BJ (cell line): ENCODE measurements at places on chromosomes 4 and X.

DNA sequence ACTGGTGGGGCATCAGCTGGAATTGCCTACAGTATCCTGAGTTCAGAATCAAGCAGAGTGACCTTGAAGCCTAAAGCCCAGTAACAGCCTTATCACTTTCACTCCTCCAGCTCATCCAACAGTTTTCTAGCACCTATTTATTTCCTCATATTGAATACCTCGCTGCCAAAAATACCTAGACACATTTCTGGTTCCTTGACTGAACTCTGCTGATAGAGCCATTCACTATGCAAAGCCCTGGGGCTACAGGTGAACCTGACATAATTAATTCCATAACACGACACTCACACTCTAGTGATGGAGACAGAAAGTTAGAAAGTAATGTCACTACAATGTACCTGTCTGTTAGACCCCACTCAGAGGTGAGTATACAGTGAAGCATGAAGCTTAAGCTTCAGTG lies 149.0 kb upstream of the STX18 start:
- DNase-seq, result no peak

- DNase-seq, result no peak
Measured at GRCh38 chrX:95791876-95792275, 892.8 kb upstream of the DIAPH2 start.

DNA sequence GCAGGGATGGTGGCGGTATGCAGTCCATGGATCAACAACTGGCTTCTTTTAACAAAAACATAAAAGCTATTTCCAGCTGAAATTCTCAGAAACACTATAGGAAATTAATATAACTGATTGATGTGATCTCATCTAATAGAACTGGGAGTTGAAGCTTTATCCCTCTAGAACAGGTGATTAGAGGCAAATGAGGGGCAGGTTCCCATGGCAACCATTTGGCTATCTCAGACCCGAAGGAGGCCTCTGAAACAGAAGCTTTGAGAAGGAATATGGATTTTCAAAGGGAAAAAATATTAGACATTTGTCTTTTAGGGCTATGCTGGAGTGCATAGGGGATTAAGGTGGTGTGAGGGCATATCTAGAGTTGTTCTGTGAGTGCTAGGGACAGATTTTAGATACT lies 50.0 kb downstream of the IGSF1 start:
- no peak for DNase-seq

- peak; percentile 11 for DNase-seq
Measured at GRCh38 chrX:48703642-48704481, 7.3 kb downstream of the SUV39H1 start.

DNA sequence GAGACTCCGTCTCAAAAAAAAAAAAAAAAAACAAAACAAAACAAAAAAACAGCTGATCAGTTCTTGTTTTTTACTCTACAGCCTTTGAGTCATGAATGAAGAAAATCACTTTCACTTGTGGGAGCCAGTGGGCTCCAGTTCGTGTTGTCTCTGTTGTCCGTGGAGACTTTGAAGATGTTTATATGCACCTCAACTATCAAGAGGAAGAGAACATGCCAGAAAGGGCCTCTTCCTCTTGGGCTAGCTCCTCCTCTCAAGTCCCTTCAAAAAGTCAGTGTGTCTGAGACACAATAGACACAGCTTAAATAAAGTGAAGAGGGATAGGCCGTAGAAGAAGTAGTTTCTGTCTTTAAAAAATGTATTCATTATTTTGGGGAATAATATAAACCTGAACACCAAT lies 182.7 kb downstream of the KDR start:
- no peak for DNase-seq

- DNase-seq, result no peak
Measured at GRCh38 chrX:136712650-136713310, 64.8 kb downstream of the CD40LG start.

DNA sequence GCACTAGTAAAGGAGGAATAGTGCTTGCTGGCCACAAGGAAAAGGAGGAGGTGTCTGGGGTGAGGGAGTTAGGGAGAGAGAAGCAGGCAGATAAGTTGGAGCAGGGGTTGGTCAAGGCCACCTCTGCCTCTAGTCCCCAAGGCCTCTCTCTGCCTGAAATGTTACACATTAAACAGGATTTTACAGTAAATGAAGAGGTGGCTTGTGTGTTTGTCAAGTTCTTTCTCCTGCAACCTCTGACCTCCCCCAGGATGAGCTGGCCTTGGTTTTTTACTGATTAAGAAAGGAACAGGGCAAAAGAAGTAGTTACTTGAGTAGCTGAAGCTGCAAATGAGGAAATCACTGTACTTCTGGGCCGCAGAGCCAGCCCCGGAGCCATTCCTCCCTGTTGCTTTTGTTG lies 2.0 kb downstream of the GJB1 start:
- DNase-seq, result no peak
